Activated CD8-positive, alpha-beta T cell treated with anti-CD3 and anti-CD28 coated beads for 36 hours (primary cell): ENCODE measurements at places on chromosomes 5 and 9. TPM values are rescaled to one million over a fixed set of nuclear protein-coding genes. Genes with fewer than 3 reads are reported as not detected.

DNA sequence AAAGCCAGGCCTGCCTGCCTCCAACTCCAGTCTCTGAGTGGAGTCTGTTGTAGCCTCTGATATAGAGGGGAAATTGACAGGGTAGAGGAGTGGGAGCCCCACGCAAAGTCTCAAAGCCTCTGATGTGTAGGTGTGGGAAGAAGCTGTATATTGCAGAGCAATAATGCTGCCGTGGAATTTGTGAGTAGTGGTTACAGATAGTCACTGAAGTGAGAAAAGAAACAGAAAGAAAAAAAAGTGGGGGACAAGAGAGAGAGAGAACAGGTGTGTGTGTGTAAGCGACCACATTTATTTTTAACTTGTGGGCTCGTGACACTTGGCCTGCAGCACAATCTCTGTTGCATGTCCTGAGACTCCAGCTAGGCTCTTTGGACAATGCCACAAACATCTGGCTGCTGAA is 227.8 kb downstream of the NSG2 start:
- H3K36me3 ChIP-seq = no peaks in the 10 kb centered on the region
- DNase-seq = no peak

DNA sequence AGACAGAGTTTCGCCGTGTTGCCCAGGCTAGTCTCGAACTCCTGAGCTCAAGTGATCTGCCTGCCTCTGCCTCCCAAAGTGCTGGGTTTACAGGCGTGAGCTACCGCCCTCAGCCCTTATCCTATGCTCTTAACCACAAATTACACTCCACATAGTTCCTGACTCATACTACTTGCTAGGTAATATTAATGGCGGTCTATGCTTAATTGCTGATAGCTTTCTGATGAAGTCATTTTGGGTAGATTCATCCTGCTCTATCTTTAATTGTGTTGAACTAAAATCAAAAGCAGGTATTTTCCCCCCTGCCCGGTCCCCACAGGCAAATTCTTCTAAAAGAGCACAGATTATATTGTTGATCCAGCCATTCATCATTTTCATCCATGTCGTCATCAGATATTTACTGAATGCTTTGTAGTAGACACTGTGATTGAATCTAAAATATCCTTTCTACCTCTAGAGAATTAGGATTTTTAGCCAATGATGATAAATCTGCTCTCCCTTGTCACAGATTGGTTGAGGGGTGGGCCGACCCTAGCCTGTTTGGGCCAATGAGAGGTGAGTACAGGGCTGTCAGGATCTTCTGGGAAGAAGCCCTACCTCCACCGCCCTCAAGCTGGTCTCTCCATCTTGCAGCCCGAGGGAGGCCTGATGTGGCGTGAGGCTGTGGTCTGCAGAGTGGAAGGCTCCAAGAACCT is 144.8 kb downstream of the NR3C1 start:
- no peak overlapping the region for H3K4me3 ChIP-seq
- H3K4me1 ChIP-seq = peaks cover 12% of the 10 kb centered on the region
- no peak for DNase-seq

GRCh38 chr9:123040801-123041200 is 7.3 kb downstream of the GPR21 start:
- H3K27me3 ChIP-seq = no peaks in the 10 kb centered on the region
- no peak overlapping the region for H3K27ac ChIP-seq
- DNase-seq = no peak
- no peak overlapping the region for H3K4me3 ChIP-seq
- H3K4me1 ChIP-seq = peaks cover 15% of the 10 kb centered on the region

DNA sequence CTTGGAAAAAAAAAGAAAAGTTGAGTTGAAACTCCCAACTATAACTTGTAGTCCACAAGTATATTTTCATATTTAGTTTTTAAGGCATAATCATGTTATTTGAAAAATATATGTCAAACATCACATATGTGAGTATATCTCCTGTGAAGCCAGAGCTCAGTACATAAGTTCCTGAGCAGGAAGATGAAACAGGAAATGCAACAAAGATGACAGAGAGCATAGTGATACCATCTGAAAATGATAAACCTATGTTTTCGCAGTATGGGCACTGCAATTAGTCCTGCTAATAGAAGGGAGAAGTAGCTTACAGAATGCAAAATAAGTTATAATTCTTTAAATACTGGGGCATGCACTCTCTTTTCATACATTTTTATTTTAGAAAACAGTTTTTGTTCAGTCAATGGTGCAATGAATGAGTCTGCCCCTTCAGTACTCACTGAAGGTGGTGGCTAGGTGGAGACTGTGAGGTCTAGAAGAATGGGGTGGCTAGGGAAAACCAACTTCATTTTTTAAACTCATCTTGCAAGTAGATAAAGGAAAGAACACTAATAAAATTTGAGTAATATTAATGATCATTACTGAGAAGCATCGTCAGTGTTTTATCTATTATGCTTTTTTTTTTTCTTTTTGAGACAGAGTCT is 54.1 kb upstream of the FYB1 start:
- peaks cover 14% of the 10 kb centered on the region for H3K36me3 ChIP-seq
- H3K27ac ChIP-seq = peak overlapping the region; percentile 99
- no peak for DNase-seq
- no peaks in the 10 kb centered on the region for H3K27me3 ChIP-seq
- peaks cover 41% of the 10 kb centered on the region for H3K4me1 ChIP-seq

- H3K4me1 ChIP-seq = peaks cover 9% of the 10 kb centered on the region
- H3K27ac ChIP-seq = no peak overlapping the region
- H3K36me3 ChIP-seq = peaks cover 33% of the 10 kb centered on the region
- H3K27me3 ChIP-seq = no peaks in the 10 kb centered on the region
- DNase-seq = no peak
These were observed 59.8 kb downstream of the MACROH2A1 start for GRCh38 chr5:135339189-135339588.

DNA sequence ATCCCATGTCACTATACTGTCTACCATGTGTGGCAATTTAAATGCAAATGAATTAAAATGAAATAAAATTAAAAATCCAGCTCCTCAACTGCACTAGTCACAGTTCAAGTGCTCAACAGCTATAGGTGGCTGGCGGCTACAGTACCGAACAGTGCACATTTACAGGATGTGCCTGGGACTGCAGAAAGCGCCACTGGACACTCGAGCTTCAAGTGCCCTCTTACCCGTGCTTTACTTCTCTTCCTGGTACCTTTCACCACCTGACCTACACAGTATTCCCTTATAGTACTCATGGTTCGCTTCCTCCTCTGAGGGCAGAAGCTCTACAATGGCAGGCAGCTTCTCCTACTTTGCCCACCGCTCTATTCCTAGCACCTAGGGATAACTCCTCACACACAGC is 166.6 kb downstream of the FANCC start:
- no peaks in the 10 kb centered on the region for H3K27me3 ChIP-seq
- H3K36me3 ChIP-seq = no peaks in the 10 kb centered on the region
- DNase-seq = no peak
- H3K4me3 ChIP-seq = no peak overlapping the region

- H3K27me3 ChIP-seq = peaks cover 2% of the 10 kb centered on the region
- no peak for DNase-seq
- no peak overlapping the region for H3K27ac ChIP-seq
- H3K4me3 ChIP-seq = no peak overlapping the region
- H3K4me1 ChIP-seq = no peaks in the 10 kb centered on the region
These were observed 101.1 kb downstream of the NFIB start for GRCh38 chr9:14212697-14213420.

DNA sequence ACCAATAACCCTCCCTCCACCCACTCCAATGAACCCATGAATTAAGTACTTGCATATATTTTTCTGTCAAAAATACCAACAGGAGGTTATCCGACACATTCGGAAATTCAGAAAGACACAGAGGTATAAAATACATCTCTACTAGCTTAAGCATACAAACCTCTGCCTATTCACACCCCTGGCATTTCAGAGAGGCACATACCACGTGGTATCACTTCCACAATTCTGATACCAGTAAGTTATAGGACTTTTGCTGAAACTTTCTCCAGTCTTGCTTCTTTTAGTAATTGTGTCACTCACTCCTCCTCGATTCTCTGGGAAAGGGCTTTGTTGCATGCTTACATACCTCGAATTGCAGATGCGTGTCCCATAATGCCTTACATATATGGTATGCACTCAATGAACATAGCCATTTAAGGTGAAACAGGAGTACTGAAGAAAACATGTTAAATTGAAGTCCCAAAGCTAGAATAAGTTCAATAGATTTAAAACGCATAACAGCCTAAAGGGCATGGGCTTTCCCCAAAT is 58.1 kb downstream of the TLE1 start:
- H3K27me3 ChIP-seq = no peaks in the 10 kb centered on the region
- no peaks in the 10 kb centered on the region for H3K36me3 ChIP-seq
- H3K4me1 ChIP-seq = no peaks in the 10 kb centered on the region
- no peak overlapping the region for H3K4me3 ChIP-seq
- no peak for DNase-seq
- H3K27ac ChIP-seq = no peak overlapping the region

The CCL27 gene
- total RNA-seq = not detected
